ENCODE measurements at places on chromosomes 7 and 10.
A peak's percentile ranks its signal among the peaks of the same experiment; 100 is the strongest.

DNA sequence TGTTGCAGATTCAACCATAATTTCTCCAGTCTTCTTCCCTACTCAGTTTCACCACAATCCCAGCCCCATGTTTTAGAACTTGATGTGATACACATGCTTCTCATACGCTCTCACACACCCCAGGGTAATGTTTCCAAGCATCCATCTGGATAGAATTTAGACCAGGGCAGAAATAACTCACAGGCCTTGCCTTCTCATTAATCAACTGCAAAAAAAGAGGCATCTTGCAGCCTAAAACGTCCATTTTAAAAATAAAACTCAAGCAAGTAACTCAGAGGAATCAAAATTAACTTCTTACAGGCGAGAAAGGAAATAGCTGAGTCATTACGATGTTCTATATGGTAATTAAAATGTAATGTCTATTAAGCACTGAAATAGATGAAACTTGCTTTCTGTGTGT, 127.2 kb upstream of the RSU1 start:
- no peak for DNase-seq

GRCh38 chr7:17487343-17487742, 188.9 kb downstream of the AHR start:
- DNase-seq = no peak

DNA sequence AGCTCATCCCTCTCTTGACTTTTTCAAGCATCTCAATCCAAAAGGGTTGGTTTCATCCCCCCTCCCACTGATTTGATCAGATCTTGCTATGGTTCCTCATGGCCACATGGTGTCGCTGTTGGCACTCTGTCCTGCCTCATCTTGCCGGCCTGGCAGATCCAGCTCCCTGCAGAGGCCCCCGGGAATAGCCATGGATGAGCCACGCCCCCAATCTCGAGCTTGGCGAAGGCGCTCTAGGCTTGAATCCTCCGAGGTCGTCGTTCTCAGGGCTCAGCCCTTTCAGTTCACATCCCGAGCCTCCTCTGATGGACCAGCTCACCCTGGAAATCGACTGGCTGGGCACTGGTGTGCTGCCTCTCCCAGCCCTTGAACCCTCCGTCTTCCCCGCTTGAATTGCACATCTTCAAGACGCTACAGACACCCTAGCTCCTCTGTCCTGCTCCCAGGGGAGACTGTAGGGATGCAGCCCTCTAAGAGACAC, 628.7 kb downstream of the TYW1 start:
- no peak for DNase-seq

GRCh38 chr7:47952224-47952623, 4.0 kb upstream of the PKD1L1 start:
- DNase-seq = no peak

GRCh38 chr10:87734987-87735827, 75.5 kb downstream of the PAPSS2 start:
- DNase-seq = no peak

GRCh38 chr7:10662491-10662890, 311.2 kb upstream of the PHF14 start:
- DNase-seq = no peak

DNA sequence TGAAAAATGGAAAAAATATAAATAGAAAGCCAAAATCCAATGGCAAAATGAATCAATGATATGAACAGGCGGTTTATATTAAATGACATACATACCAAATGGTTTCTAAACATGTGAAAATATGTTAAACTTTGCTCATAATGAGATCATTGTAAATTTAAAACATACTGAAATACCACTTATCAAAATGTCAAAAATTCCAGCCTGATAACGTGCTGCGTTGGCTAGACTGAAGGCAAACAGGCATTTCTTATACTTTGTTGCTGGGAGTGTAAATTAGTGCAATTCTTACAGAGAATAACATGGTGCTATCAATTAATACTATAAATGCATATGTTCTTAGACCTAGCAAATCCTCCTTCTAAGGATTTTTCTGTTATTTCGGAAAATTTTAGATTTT, 225.8 kb upstream of the FAM3C start:
- DNase-seq = no peak

DNA sequence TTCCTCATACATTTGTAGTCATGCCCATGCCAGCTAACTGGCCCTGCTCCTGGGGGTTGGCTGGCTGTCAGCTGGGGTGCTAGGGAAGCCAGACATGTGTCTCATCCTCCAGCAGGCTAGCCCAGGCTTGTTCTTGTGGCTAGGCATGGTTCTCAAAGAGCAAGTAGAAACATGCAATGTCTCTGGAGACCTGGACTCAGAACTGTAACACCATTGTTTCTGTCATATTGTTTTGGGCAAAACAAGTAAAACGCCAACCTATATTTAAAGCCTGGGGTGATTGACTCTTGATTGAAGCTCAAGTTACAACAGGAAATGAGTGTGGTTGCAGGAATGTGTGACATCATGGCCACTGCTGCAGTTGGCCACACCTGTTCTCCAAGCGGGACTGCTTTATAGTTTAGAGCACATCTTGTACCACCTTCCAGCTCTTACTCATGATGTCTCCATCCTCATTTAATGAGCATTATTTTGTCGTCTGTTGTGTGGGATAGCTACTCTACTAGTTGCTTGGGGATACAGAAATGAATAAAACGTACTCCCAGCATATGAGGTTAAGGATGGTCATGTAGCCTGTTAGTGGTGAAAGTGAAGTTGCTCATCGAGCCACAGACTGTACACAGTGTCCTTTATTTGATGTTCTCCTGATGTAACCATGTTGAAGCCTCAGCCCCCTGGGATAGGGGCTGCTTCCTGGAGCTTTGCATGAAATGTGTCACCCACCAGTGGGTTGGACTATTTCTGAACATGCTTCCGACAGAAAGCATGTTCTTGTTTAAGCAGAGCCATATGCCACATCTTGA, 168.4 kb downstream of the SORCS3 start:
- DNase-seq = no peak

GRCh38 chr7:47435889-47436312, 146.0 kb downstream of the TNS3 start:
- peak; percentile 19 for DNase-seq

DNA sequence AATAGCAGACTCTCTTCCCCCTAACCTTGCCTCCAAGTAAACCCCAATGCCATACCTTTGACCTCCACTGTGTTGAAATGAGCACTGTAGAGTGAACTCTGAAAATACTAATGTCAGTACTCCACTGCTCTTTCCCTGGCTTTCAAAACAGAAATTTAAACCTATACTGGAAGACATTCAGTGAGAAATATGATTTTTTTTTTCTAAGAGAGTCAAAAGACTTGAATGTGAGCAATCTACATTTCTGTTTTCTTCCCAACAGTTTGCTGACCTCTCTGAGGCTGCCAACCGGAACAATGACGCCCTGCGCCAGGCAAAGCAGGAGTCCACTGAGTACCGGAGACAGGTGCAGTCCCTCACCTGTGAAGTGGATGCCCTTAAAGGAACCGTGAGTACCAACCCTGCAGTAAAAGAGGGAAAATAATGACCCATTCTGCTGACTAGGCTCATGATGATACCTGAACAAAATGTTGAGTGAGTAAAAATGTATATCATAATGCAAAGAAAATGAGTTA, 6.4 kb downstream of the VIM start:
- no peak for DNase-seq

- no peak for DNase-seq
Observed at GRCh38 chr10:86964847-86965190, 3.5 kb upstream of the ADIRF start.

GRCh38 chr7:159253657-159254056, 109.0 kb upstream of the VIPR2 start:
- DNase-seq = no peak

GRCh38 chr10:44051091-44051490, 333.8 kb downstream of the CXCL12 start:
- no peak for DNase-seq

DNA sequence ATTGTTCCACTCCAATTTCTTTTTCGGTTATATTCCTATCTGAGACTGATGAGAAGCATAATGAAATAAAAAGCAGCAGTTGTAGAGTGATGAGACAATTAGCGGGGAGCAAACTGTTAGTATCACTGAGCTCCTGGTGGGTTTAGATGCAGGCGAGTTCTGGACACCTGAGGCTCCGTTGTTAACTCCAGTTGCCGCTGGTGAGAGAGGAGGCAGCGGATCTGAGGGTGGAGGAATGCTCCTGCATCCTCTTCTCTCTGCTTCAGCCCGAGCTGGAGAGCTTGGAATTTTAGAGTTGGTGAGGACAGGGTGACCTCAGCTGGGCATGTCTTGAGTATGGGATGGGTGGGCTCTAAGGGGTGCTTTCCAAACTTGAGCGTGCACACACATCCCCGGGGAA, 31.4 kb downstream of the LRMDA start:
- DNase-seq = no peak

DNA sequence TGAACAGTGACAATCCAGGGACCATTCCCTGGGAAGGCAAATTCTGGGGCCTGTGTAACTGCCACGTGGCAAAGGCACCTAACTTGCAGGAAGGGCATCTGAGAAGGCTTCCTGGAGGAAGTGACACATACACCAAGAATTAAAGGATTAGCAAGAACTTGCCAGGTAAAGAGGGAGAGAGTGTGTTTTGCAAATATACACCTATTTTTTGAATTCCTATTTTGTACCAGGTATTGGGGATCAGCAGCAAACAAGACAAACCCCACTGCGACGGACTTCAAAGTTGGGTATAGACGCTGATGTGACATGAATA, 206.5 kb upstream of the ZMIZ1 start:
- DNase-seq = no peak

GRCh38 chr7:22712999-22713398, 14.0 kb upstream of the IL6 start:
- no peak for DNase-seq

- DNase-seq = no peak
Observed at GRCh38 chr7:116265881-116266280, 55.5 kb downstream of the TES start.

DNA sequence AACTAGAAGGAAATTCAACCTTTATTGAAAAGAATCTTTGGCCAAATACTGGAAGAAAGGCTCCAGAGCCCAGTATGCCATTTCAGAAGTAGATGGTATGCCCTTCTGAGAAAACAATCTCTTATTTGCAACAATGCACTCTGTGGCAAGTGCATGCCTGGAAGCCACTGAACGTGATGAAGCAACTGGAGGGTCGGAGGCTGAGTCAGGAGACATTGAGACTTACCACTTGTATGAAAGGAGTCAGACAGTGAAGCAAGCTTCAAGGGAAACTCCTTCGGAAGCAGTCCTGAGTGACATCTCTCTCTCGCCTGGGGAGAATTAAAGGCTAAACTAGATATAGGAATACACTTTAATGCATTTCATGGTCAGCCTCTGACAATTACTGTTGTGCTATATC, 353.7 kb downstream of the NRG3 start:
- no peak for DNase-seq

DNA sequence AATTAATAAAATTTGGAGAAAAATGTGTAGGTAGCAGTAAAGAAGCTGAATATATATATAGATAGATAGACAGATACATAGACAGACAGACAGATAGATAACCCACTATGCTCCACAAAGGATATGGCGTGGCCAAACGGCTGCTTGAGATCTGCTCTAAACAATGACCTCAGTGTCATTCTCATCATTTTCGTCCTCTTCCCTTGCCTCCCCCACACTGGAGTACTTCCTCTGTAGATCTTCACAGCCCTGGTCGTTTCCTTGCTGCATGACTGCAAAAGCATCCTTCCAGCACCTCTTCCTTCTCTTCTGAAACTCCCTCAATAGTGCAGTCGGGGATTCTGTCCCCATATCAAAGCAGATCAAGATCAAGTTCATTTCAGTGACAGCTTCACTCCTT, 35.6 kb upstream of the ATP6V0A4 start:
- no peak for DNase-seq

DNA sequence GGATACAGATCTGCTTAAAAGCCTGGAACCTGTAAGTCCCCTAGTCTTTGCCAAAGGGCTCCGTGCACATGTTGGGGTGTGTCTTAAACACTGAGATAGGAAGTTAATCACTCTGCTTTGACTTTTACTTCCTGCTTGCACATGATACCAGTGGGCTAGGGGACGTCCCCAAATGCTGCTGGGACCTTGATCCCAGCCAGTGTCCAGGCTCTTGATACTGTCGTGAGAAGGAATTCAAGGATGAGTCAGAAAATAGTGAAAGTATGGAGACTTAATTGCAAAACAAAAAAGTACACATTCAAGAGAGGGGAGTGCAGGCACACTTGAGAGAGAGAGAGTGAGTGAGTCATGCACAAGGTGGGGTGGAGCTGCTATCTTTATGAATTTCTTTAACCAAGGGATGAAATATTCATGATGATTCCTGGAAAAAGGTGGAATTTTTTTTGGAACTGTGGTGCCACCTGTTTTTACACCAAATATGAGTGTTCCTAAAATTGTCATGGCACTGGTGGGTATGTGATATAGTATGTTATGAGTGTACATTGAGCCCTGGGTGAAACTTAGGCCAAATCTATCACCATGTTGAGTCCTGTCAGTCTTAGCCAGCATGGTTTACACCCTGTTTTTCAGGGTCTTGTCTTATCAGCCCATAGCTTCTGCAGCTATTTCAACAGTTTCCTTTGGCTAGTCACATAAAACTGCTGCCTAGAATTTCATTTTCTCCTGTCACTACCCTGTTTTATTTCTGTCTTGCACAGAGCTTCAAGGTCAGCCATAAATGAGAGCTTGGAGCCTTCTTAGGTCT, 88.3 kb upstream of the CYP26C1 start:
- DNase-seq = no peak

- no peak for DNase-seq
Observed at GRCh38 chr7:142801601-142802295, 31.0 kb downstream of the PRSS2 start.

DNA sequence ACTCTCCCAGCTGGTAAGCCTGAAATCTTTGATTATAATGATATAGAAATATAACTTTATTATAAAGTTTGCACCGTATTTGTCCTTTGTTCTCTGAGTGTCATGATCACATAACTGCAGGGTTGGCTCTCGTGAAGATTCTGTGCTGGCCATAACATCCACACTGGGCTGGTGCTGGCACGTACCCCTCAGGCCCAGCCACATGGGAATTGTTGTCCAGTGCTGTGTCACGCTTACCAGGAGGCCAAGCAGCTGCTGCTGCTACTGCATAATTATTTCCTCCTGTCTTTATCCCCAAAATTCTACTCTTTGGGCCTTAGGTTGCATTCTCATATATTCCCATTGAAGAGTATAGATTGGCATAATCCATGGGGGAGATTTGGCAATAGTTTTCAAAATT, 20.8 kb upstream of the UCN3 start:
- no peak for DNase-seq

- DNase-seq = no peak
Observed at GRCh38 chr7:46603780-46604179, 682.7 kb upstream of the IGFBP3 start.

DNA sequence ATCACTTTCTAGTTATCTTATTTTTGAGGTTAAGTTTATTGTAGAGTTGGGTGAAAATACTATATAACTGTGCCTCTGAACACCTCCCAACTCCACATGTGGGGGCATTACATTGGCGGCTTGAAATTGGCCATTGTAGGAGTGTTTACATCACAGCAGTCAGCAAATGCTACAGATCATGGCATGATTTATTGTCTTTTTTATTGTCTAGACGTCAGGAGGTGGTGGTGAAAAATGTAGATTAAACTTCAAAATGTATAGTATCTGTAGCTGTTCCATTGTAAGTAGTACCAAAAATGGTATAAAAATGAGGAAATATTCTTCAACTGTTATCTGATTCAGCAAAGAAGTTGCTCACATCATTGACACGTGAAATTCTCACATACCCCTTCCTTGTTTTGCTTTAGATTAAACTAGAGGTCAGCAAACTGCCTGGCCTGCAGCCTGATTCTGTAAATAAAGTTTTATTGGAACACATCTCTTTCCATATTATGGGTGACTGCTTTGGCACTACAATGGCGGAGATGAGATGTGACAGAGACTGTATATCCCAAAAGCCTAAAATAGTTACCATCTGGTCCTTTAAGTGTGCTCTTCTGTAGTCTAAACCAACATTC, 35.0 kb downstream of the TAF3 start:
- no peak for DNase-seq
